ENCODE measurements at places on chromosomes 3 and 15.

DNA sequence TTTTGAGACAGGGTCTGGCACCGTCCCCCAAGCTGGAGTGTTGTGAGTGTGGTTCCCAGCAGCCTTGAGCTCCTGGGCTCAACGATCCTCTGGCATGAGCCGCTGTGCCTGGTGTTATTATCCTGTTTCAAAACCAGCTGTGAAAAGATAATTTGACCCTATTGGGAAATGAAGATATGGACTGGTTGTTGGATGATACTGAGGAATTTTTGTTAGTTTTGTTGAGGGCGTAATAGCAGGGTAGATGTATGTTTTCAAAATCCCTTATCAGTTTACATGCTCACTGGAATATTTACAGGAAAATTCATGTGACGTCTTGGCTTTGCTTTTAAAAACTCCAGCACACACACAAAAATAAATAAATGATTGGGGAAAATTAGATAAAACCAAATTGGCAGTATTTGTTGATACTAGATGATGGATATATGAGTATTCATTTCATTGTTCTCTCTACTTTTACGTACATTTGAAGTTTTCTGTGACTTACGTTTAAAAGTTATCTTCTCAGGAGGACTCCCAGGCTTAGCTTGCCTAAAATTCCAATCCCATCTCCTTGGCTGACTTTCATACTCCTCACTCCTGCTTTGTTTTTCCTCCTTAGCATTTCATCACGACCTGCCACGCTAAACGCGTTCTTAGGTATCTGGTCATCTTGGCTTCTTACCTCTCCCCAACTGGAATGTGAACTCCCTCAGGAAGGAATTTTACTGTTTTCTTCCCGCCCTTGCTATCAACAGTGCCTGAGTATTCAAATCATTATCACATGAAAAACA, 56.8 kb upstream of the TFRC start:
- no peak overlapping the region for H3K4me3 ChIP-seq
- H3K4me1 ChIP-seq, result peaks cover 11% of the 10 kb centered on the region
- H3K36me3 ChIP-seq, result no peaks in the 10 kb centered on the region
- H3K27ac ChIP-seq, result no peak overlapping the region
- no peak for DNase-seq
- no peaks in the 10 kb centered on the region for H3K27me3 ChIP-seq

DNA sequence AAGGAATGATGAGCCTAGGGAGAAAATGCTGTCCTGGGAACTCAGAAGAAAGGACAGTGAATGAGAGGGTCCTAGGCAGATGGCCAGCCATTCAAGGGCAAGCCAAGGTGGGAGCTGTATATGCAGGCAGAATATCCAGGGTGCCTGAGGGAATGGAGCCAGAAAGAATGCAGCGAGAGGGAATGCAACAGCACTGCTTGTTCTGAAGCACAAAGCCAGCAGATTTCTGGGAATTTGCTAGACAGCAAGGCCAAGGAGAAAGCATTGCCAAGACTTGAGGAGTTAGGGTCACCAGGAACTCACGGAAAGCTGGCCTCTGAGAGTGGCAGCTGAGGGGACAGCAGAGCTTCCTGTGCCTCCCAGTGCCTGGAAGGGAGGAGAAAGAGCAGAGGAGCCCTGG, 200.6 kb downstream of the MYRIP start:
- H3K36me3 ChIP-seq, result no peaks in the 10 kb centered on the region
- no peak overlapping the region for H3K27ac ChIP-seq
- no peaks in the 10 kb centered on the region for H3K4me1 ChIP-seq
- no peak overlapping the region for H3K4me3 ChIP-seq
- DNase-seq, result no peak

- H3K4me1 ChIP-seq, result peaks cover 27% of the 10 kb centered on the region
- no peak for DNase-seq
- no peaks in the 10 kb centered on the region for H3K27me3 ChIP-seq
- H3K36me3 ChIP-seq, result no peaks in the 10 kb centered on the region
Measured at GRCh38 chr3:43259626-43260025, 26.7 kb upstream of the SNRK start.

- no peak for DNase-seq
- H3K4me3 ChIP-seq, result no peak overlapping the region
- H3K27ac ChIP-seq, result no peak overlapping the region
- H3K27me3 ChIP-seq, result no peaks in the 10 kb centered on the region
- peaks cover 16% of the 10 kb centered on the region for H3K36me3 ChIP-seq
Measured at GRCh38 chr15:98966091-98966787, 41.4 kb downstream of the PGPEP1L start.
